CD8-positive, alpha-beta memory T cell (primary cell): ENCODE measurements at places on chromosomes 5 and 9.

DNA sequence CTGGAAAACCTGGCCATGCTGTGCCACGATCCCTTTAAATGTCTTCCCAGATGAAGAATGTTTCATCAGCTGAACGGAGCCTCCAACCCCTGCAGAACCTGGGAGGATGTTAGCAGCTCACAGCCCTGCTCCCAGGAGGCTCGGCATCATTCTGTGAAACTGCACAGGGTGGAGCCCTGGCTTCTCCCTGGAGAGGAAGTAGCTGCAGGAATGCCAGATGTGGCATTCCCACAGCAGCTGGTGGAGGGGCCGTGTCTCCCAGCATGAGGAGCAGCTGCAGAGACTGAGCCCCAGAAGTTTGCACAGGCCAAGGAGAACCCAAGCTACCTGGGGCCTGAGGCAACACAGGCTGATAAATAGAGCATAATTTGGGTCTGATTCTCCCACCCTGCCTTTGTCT lies 165.8 kb upstream of the MAP3K1 start:
- no peak for DNase-seq

DNA sequence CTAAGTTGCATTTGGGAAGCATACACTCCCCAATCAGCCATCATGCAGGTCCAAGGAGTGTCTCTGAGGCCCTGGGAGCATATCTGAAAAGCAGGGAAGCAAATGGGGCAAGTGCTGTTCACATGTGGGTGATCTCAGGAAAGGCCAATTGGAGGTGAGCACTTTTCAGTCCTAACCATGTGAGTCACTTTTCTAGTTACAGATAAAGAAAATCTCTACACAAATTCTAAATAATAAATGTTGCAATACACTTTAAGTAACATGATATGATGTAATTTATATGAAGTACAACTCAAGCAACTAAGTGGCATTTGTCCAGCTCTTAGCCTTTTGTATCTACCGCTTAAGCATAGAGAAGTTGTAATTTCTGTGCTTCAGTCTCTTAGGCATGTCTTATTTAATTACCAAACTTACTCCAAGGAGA lies 18.4 kb downstream of the ADAMTS16 start:
- no peak for DNase-seq

- no peak for DNase-seq
Measured at GRCh38 chr9:98381311-98382103, 126.1 kb upstream of the TBC1D2 start.

- no peak for DNase-seq
Measured at GRCh38 chr5:60993425-60993824, 48.4 kb downstream of the NDUFAF2 start.

DNA sequence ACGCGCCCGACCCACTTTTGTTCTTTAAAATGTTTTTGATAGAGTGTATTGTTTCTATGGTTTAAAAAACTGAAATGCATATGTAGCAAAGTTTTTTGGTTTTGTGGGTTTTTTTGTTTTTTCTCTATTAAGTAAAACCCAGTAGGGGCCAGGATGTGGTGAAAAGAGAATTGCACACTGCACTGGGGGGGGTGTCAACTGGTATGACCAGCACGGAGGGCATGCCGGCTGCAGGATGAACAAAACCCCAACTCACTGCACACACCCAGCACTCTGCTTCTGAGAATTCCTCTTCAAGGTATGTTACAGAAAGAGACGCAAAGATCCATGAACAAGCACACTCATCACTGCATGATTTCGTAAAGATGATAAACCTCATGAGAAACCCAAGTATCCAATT lies 75.0 kb downstream of the STK10 start:
- peak; percentile 91 for DNase-seq

DNA sequence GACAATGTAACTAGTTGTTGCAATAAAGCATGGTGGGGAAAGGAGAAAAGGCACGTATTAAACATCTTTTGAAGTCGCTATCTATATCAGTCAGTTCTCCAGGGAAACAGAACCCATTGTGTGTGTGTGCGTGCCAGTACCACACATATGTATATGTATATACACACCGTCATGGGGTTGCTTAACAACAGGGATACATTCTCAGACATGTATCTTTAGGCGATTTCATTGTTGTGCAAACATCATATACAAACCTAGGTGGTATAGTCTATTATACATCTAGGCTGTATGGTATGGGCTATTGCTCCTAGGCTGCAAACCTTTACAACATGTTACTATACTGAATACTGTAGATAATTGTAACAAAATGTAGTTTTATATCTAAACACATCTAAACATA lies 2.3 kb downstream of the CDKN2B-AS1 start:
- no peak for DNase-seq

DNA sequence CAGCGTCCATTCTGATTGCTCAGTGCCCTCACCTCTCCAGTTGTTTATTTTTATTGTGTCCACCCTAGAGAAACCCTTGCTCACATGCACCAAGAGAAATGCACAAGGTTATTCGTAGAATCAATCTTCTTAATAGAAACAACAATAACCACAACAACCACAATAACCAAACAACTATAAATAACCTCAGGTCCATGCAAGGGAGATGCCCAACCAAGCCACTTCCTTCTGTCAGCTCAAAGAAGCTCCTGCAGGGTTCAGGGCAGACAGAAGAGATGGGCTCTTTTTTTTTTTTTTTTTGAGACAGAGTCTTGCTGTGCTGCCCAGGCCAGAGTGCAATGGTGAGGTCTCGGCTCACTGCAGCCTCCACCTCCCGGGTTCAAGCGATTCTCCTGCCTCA lies 14.9 kb upstream of the TCOF1 start:
- no peak for DNase-seq

- no peak for DNase-seq
Measured at GRCh38 chr5:35859101-35859661, 2.5 kb downstream of the IL7R start.

DNA sequence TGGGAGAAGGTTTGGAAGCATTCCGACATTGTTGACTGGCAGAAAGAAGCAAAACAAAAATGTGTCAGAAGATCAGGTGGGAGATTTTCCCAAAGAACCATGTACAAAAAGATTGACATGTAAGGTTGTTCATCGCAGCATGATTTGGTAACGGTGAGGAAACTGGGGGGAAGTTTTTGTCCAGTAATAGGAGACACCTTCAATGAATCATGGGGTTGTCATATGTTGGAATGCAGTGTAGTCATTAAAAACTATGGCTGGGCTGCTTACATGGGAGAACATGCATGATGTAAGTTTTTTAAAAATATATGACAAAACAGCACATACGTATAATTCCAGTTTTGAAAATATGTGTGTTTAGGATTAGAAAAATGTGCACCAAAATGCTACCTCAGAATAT lies 50.5 kb downstream of the HSD17B3 start:
- DNase-seq: no peak

- DNase-seq: no peak
Measured at GRCh38 chr9:85041466-85042137, 372.1 kb downstream of the NTRK2 start.

DNA sequence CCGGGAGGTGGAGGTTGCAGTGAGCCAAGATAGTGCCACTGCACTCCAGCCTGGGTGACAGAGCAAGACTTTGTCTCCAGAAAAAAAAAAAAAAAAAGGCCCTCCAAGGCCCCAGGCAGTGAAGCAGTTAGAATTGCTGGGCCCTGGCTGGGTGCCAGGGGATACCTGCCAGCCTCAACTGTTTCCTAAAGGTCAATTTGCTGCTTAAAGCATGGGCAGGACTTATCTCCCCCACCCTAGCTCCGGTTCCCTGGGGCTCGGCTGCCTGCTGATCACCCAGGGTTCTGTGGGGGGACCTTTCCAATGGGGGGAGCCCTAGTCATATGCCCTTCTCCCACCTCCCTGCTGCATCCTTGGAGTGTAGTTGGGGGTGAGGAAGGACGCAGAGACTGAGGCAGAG lies 25.7 kb downstream of the NCS1 start:
- DNase-seq: no peak

DNA sequence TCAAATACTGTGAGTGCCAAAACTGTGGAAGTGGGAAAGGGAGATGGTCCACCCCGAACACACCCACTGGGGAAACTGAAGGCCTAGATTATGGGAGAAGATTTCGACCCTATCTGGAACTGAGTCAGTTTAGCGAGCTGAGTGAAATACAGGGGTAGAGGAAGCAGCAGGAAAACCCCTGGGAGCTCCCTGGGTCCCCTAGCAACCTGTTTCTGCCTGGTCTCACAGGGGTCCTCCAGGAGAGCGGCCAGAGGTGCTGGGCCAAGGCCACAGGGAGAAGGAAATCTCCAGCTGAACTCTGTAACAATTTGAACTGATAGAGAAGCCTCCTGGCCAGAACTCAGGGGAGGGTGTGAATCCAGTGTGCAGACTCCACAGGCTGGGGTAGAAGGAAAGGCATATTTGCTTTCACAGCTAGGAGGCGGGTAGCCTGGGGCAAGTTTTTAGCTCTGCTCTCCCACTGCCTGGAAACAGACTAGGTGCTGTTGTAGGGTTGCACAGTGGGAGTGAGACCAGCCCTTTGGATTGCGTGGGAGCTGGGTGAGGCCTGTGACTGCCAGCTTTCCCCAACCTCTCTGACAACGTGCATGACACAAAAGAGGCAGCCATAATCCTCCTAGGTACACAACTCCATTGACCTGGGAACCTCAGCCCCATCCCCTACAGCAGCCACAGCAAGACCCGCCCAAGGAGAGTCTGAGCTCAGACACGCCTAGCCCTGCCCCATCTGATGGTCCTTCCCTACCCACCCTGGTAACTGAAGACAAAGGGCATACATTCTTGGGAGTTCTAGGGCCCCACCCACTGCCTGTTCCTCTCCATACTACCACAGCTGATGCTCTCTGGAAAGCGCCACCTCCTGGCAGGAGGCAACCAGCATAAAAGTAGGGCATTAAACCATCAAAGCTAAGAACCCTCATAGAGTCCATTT lies 78.8 kb upstream of the GPBP1 start:
- no peak for DNase-seq

DNA sequence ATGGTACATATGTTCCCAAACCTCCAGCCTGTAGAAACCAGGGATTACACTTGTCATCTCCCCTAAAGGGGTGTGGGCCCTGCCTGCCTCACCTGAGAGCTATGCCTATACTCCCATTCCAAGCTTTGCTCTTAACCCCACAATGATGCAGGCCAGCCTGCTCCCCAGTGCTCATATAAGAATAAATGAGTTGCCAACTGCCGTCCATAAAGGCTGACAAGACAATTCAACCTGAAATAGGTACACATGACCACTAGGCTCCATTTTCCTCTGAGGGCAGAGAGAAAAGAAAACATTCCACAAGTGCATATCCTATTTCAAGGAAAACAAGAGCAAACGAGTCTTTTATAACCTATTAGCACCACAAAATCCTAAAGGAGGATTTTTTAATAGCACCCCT lies 28.4 kb downstream of the SKP1 start:
- DNase-seq: peak; percentile 48

DNA sequence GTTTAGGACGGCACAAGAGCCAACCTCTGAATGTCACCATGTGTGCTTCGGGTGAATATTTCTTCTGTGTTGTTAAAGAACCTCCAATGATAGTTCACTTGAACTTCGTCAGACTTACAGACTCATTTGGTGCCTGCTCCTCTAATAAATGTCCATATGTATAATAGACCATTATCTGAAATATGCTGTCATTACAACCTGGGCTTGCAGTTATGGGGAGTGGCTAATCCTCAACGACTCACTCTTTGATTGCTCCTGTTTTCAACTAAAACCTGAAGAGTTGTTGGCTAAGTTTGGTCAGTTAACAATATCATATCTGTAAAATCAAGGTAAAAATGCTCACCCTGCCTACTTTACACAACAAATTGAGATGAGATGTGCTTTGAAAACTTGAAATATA lies 298.7 kb upstream of the PTGER4 start:
- DNase-seq: no peak

GRCh38 chr5:16899171-16899570 lies 36.9 kb downstream of the MYO10 start:
- no peak for DNase-seq

DNA sequence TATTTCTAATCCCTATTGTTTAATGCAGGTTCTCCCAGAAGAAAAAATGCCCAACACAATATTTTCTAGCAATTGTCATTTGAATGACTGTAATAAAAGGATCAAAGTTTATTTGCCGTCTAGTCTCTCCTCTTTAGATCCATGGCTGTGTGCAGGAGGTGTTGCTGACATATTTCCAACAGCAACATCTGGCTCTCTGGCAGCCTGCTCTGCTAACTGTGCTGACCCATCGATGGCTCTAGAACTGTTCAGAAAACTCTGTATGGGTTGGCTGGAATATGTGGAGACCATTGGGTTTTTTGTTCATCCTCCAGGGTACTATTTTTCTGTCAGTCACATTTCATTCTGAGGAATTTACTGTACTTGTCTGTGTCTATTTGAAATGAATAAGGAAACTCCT lies 202.0 kb upstream of the SLC27A6 start:
- DNase-seq: no peak

- peak; percentile 77 for DNase-seq
Measured at GRCh38 chr9:129495620-129496472, 125.1 kb downstream of the C9orf50 start.

GRCh38 chr5:44245935-44246334 lies 143.3 kb downstream of the FGF10 start:
- no peak for DNase-seq
